ENCODE measurements at places on chromosomes 6 and 20.
A peak's percentile ranks its signal among the peaks of the same experiment; 100 is the strongest.

DNA sequence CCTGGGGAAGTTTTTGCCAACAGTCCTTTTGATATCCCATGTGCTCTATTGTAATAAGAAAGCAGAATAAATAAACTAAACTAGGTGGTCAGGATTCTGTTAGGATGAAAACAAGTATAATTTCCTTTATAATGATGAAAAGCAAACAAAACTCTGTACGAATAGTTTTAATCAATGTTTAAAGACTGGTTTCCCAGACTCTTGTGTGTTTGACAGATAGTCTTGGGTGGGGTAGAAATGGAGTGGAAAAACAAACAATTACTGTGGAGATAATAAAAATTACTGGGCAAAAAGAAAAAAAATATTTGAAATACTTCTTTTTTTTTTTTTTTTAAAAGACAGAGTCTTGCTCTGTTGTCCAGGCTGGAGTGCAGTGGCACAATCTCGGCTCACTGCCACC lies 152.1 kb upstream of the FLRT3 start:
- no peak for DNase-seq

DNA sequence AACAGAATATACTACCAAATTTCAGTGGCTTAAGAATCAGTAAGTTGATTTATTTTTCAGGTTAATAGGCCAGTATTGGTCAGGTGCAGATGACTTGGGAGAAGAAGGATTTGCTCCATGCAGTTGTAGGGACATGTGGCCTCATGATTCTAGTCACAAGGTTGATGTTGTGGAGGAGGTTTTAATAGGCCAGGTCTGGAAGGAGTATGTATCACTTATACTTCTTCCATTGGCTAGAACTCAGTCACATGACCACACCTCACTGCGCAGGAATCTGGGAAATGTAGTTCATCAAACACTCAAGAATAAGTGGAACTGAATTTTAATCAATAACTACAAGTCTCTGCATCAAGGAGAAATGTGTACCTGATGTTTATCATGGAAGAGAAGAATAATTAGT lies 281.5 kb upstream of the QKI start:
- no peak for DNase-seq

DNA sequence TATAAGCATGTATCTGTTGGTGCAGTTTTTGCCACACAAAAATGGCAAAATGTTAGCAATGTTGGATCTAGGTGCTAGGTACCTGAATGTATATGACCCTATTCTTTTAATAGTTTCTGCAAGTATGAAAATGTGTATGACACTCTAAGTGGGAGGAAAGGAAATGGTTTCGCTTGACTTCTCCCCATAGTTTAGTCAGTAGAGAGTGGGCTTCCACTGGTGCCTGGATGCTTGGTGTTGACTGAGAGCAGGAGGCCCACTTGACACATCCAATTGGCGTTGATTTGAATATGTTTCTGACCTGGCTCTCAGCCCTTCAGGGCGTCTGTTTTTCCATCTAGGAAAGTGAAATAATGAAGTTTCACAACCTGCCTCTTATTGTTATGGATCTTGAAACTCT lies 41.8 kb upstream of the GABRR1 start:
- peak; percentile 19 for DNase-seq

GRCh38 chr6:21899708-21900107 lies 306.2 kb downstream of the SOX4 start:
- no peak for DNase-seq

- peak; percentile 92 for DNase-seq
These were observed at the start of gene TAPBP for GRCh38 chr6:33313709-33314514. TAPBP (minus strand) TSS chr6:33314078; CDS start chr6:33314041, 37 bp downstream.

DNA sequence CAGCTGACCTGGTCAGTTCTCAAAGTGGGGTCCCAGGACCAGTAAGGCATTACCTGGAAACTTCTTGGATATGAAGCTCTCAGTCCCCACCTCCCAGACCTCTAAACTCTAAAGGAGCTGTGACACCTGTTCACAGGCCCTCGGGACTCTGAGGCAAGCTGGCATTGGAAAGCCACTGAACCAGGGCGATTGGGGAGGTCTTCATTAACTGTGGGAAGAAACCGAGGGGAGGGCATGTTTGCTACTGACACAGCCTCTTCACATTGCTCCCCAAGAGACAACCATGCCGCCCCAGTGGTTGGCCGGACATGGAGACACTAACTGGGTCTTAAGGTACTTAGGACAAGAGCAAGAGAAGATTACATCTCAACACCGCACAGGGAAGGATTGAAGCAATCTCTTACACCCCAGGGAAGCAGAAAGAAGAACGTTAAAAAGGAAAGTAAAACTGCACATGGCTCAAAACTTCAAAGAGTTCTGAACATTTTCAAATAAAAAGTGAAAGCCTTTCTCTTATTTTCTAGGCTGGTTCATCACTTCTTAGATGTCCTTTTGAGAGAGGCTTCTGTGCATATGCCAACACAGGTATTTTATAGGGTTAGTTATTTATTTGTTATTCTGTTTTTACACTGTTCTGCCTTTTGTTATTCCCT lies 210.0 kb upstream of the CST7 start:
- DNase-seq = peak; percentile 64

Measured in activated CD8-positive, alpha-beta memory T cell treated with anti-CD3 and anti-CD28 coated beads for 24 hours (primary cell).